Cardiac muscle cell (in vitro differentiated cells and primary cell): ENCODE measurements at places on chromosomes 6 and 20.

- no peak for DNase-seq
These were observed 125.8 kb downstream of the LY86 start for GRCh38 chr6:6714118-6714897.

- DNase-seq, result no peak
These were observed 10.5 kb downstream of the SYTL3 start for GRCh38 chr6:158660333-158660754.

GRCh38 chr20:10961651-10962288 is 288.0 kb upstream of the JAG1 start:
- no peak for DNase-seq

- no peak for DNase-seq
These were observed 129.5 kb downstream of the FOXC1 start for GRCh38 chr6:1739220-1739619.

GRCh38 chr20:507761-508332 is 35.7 kb downstream of the CSNK2A1 start:
- DNase-seq, result no peak

- DNase-seq, result no peak
These were observed 469.3 kb downstream of the HAO1 start for GRCh38 chr20:7470912-7471311.

- DNase-seq, result peak; percentile 39
These were observed 30.8 kb downstream of the AGPAT4 start for GRCh38 chr6:161242779-161243693.

DNA sequence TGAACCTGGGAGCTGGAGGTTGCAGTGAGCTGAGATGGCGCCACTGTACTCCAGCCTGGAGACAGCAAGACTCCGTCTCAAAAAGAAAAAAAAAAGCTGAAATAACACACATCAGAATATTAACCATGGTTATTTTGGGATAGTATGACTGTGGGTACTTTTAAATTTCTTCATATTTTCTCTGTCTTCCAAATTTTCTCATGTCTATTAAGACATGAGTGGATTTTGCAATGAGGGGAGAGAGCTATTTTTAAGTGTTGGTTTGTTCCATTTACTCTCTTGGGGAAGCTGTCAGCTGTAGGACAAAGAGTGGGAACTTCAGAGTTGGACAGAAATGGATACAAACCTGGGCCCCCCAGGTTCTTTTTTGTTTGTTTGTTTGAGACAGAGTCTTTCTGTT is 10.3 kb downstream of the ADISSP start:
- DNase-seq, result no peak

GRCh38 chr6:65191471-65191870 is 515.6 kb downstream of the EYS start:
- no peak for DNase-seq

GRCh38 chr6:33324125-33324524 is 6.6 kb upstream of the ZBTB22 start:
- DNase-seq, result no peak

DNA sequence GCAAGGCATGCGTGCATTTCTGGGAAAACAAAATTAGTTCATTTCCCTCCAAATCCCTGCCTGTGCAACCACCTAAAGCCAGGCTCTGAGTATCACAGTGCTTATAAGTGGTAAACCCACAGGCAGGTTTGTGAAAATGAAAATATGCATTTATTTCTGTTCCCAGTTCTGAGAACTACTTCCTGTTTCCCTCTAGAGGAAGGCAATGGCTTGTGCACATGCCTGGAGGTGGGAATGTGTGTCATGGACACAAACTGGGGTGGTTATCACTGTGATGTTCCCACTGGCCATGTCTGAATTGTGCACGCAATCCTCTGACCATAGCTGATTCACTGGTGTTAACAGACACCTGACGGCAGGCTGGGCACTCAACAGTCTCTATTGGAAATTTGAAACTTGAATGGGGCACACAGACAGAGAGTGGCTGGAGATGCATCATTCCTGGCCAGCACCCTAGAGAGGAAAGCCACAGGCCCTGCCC is 26.3 kb downstream of the FAM110A start:
- DNase-seq, result no peak

DNA sequence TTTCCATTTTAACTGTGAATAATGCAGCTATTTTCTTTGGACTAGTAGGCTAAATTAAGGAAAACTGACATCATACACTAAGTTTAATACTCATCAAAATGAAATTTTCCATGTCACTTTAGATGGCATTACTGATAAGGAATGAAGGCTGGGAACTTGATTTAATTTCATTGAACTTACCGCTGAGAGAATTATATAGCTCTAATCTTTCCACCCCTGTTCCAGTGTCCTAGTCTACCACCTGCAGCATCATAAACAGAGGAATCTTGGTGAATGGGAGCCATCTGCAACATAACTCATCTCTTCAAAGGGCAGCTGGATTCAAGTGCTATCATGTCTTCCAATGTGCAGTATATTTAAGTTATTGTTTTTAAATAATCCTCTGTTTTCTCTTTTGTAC is 1395.2 kb downstream of the EPHA7 start:
- DNase-seq, result no peak

DNA sequence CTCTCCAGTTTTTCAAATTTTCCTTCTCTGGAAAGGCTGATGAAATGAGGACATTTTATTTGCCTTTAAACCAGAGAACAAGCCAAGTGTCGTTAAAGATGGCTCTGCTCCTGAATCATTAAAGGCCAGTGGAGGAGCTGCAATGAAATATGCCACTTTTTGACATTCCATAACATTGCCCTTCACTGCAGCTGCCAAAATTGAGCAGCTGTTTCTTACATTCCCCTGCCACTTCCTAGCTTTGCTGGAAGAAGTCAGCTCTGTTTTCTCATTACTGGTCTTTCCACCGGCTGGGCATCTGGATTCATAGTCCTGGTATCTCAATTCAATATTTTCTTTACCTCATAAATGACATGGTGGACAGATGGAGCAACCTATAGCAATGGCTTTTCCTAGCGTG is 45.5 kb upstream of the NRN1 start:
- no peak for DNase-seq

DNA sequence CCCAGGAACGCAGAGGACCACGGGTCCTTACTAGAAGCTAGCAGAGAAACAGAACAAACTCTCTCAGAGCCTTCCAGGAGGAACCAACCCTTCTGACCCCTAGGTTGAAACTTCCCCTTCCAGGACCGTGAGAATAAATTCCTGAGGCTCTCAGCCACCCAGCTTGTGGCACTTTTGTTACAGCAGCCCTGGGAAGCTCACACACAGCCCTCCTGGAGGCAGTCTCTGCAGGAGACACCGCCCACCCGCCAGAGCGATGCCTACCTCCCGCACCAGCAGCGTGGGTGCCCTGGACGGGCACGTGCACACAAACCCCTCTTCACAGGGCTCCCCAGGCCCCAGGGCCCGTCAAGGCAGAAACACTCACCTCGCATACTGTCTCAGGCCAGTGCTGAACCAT is 4.2 kb downstream of the RNASET2 start:
- no peak for DNase-seq

- peak; percentile 40 for DNase-seq
These were observed 348 bp upstream of the PYGB start for GRCh38 chr20:25247518-25247955.

- no peak for DNase-seq
These were observed 99.4 kb downstream of the NCOA3 start for GRCh38 chr20:47600967-47601547.

- no peak for DNase-seq
These were observed 6.6 kb downstream of the SIRPB2 start for GRCh38 chr20:1484438-1485116.

GRCh38 chr6:74467533-74468215 is 738.2 kb downstream of the COL12A1 start:
- no peak for DNase-seq

GRCh38 chr6:41058783-41059181 is 5.8 kb downstream of the APOBEC2 start:
- no peak for DNase-seq

GRCh38 chr20:53599910-53600632 is 6.4 kb upstream of the ZNF217 start:
- no peak for DNase-seq

DNA sequence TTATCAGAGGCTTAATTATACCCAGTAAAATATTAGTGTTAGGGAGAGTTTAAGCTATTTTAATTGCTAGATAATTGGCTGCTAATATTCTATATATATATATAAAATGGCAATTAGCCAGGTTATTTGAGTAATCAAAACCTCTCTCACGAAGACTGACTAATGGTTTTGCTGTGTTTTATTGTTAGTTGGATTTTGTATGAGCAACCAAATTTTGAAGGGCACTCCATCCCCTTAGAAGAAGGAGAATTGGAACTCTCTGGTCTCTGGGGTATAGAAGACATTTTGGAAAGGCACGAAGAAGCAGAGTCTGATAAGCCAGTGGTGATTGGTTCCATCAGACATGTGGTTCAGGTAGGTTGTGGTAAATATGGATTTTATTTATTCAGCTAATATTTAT is 102.2 kb downstream of the RTN4IP1 start:
- DNase-seq, result no peak

GRCh38 chr20:36385503-36385902 is 79.4 kb downstream of the DLGAP4 start:
- no peak for DNase-seq

DNA sequence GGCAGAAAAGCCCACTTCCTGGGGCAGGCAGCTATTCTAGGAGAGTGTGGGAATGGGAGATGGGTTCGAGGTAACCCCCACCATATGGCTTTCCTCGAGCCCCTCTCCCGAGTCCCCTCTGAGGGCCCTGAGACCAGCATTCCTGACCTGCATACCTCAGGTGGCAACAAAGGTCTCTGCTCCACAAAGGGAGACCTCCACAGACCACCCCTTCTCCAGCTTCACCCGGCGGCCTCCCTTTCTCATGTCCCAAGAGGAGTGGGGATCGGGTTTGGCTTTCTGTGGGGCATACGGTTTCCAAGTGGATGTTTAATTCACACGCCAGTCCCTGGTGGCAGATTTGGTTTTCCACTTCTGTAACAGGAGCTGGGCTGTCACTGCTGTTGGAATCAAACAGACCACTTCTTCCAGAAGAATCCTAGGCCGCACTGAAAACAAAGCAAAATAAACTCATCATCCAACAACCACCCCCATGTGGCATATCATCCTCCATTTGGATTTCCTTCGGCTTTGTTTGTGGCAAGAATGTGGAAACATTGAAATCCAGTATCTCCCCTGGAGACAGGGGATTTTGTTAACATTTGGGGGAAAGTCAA is 83.2 kb downstream of the DLL1 start:
- no peak for DNase-seq

DNA sequence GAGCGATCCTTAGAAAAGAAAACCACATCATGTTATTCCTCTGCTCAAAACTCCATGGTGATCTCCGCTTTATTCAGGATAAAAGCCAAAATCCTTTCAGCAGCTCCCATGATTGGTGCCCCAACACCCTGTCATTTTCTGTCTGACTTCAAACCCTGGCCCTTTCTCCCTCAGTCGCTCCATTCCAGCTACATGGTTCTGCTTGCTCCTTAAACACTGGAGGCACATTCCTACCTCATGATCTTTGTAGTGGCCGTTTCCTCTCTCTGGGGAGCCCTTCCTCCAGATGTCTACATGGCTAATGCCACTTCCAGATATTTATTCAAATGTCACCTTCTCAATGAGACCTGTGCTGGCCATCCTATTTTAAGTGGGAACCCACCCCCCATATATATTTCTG is 100.8 kb downstream of the CAP2 start:
- no peak for DNase-seq

DNA sequence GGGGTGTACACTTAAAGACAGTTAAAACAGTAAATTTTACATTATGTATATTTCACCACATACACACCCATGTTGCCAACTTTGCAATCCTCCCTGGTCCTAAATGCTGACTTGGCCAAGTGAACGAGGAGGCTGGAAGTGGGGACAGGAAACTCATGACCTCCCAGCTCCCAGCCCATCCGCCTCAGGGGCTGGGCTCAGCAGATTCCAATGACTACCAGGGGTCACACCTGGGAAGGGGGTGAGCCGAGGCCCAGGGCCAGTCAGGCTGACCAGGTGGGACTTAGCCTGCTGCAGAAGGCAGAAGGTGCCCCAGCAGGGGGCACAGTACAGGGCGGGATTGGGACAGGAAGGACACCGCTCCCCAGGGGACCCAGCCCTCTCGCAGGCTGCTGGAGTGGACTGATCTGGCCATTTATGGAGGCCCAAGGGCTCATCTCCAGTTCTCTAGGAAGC is 2.4 kb downstream of the SIGLEC1 start:
- DNase-seq, result no peak

- DNase-seq, result no peak
These were observed 367.6 kb downstream of the THBS2 start for GRCh38 chr6:168885751-168886742.

- peak; percentile 62 for DNase-seq
These were observed 20.8 kb upstream of the CHRNA4 start for GRCh38 chr20:63381781-63382431.

GRCh38 chr6:41356825-41357224 is 21.4 kb downstream of the NCR2 start:
- DNase-seq, result no peak

DNA sequence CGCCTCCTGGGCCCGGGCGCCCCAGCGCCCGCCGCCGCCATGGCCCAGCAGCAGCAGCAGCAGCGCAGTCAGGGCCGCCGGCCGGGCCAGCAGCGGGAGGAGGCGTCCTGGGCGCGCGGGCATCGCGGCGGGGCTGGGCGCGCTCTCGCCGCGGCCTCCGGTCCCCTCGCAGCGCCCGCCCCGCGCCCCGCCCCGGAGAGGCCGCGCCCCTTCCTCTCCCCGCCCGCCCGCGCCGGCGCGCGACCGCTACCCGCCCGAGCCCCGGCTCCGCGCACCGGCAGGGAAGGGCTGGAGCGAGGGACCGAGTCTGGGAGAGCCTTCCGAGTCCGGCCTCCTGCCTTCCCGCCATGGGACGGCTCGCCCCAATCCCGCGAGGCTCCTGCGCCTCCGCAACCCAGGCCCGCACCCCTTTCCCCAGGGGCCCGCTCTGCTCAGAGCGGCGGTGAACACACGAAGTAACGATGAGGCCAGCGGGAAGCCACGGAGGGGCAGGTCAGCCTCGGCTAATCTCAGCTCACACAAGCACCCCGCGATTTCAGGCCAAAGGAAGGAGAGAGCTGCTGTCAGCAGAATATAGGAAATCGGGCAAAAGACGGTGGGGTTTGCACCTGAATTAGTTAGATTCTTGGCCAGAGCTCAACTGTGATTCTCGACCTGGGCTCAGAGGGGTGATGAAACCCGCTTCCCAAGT is at the start of gene TXNDC5:
Gene TXNDC5, minus strand, starts transcription at position 135 of the 691 bp plus-strand sequence. Its CDS starts 12 bp downstream, at position 123.
- DNase-seq, result peak; percentile 85

DNA sequence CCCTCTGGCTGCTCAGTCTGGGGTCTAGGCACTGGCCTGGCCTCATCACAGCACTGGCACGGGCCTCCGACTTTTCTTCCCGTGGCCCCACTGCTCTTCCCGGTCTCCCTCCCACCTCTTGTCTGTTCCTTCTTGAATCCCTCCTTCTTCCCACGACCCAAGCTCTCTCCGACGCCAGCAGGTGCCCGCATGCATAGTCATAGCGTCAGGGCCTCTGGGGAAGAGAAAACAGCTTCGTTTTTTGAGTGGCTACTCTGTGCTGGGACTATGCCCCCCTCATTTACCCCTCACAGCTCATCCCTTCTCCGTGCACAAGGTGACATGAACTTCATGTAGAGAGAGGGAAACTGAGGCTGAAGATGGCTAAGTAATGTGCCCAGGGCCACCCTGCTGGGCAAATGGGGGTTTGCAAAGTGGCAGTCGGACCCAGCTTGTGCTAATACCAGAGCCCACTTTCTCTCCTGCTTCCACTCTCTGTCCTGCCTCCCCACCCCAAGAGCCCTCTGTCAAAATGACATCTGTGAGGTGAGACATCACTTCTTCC is 59.2 kb downstream of the SYNJ2 start:
- DNase-seq, result peak; percentile 69

GRCh38 chr6:2450546-2450945 is 205.1 kb upstream of the GMDS start:
- DNase-seq, result peak; percentile 28

- DNase-seq, result no peak
These were observed 153.7 kb upstream of the RIPOR2 start for GRCh38 chr6:25089442-25089841.

- no peak for DNase-seq
These were observed 219.3 kb upstream of the GGTLC1 start for GRCh38 chr20:24207803-24208300.
